Activated naive CD4-positive, alpha-beta T cell treated with anti-CD3 and anti-CD28 coated beads for 36 hours (primary cell): ENCODE measurements at places on chromosomes 5 and 9.

DNA sequence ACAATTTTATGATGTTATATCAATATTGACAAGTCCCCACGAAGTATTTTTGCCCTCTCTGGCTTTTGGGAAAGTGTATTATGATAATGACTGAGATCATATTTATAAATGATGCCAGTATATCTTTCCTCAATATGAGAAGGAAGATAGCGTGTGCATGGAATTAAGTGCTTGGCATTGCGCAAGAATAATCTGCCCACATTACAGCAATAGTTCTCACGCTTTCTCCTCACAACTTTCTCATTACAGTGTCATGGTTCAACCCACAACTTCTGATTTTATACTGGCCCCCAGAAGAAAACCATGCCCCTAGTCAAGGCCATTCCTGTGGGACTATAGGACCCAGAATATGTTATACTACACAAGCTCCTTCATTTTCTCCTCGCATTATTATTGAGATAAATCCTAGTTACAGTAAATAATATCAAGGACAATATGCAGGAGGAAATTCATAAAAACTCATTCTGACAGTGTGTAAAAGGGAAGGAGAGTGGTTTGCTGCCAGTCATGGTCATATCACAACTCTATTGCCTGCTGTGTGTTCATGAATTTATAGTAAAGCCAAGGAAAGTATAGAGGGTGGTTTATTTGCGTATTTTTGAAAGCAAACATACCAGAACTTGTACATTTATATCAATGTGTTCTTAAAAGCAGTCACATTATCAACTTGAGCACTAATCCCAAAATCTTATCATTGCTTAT is 114.1 kb downstream of the PIK3R1 start:
- no peak for DNase-seq

DNA sequence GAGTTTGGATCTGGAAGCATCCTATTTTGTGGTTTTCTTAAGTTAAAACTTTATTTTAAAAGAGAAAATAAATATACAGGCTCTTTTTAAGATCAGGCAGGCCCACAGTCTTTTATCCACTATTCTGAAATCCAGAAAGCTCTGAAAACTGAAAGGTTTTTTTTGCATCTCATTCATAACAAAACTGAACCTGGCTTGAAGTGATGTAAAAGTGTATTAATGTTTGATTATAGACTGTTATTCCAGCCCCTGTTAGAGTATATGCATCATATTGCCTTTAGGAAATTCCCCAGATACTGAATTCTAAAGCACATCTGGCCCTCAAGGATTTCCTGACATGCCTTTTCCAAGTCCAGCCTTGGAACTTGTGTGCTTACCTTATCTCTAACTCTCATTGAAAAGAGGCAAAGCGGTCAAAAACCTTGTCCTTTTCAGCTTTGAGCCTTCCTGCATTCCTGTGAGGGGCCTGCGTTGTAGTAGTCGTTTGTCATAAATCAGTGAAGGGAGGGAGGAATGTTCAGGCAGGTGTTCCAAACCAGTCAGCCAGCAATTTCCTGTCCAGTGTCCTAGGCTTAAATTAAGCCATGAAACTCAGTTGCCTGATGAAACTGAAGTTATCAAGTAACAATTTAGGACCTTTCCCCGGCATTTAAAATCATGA is 110.4 kb downstream of the TLE4 start:
- DNase-seq = no peak

DNA sequence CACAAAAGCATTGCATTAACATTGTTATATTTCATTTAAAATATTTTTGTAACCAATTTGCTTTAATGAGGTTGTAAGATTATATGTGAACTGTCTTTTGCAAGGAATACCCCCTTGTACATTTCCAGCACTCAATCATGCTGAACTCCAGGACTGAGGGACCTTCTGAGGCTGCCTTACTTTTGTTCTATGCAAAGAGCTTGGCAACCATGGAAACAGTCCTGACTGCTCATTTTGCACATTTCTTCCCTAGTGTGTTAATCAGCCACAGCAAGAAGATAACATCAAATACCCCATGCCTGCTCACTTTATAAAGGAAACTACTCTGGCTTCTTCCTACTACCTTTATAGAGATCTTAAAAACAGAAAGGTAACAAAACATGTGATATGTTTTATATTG is 355.6 kb upstream of the IZUMO3 start:
- no peak for DNase-seq

- no peak for DNase-seq
Observed at GRCh38 chr9:92132501-92132900, 17.3 kb upstream of the SPTLC1 start.

- no peak for DNase-seq
Observed at GRCh38 chr9:34862043-34862442, 96.0 kb upstream of the PHF24 start.

DNA sequence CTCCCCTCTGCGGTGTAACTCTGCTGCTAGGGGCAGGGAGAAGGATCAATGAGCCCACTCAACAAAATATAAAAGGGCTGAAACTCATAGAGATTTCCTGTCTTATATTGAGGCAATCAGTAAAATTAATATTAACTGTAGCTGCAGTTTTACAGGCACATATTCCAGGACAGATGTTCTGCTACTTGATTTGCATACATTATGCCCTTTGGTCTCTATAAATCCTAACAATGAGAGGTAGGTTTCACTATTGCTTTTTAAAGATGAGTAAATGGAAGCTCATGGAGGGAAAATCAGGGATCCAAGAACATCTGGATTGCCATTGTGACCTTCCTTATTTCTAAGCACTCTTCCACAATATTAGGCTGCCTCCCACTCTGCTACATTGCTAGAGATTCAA is 23.5 kb upstream of the TRIM32 start:
- DNase-seq = no peak

- DNase-seq = no peak
Observed at GRCh38 chr9:89877051-89878002, 272.5 kb downstream of the GADD45G start.

GRCh38 chr5:103435136-103435889 is 127.3 kb downstream of the NUDT12 start:
- no peak for DNase-seq

- DNase-seq = no peak
Observed at GRCh38 chr5:180558232-180558631, 33.1 kb downstream of the SCGB3A1 start.

DNA sequence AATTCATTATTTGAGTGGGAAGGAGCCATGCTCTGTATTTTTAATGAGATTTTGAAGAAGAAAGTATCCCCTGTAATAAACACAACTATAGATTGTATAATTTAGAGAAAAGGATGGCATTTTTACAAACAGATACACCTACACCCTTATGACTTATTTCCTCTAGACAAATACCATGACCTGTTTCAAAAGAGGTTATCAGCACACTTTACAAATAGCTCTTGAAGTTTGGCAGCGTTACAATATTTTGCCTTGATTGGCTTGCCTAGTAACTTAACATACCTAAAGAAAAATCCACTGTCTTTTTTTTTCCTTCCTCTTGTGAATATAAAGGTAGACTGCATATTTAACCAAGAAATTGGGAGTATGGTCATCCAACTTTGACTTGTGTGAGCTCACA is 28.5 kb upstream of the CETN3 start:
- DNase-seq = no peak

- DNase-seq = no peak
Observed at GRCh38 chr5:76245590-76245989, 157.5 kb upstream of the IQGAP2 start.

DNA sequence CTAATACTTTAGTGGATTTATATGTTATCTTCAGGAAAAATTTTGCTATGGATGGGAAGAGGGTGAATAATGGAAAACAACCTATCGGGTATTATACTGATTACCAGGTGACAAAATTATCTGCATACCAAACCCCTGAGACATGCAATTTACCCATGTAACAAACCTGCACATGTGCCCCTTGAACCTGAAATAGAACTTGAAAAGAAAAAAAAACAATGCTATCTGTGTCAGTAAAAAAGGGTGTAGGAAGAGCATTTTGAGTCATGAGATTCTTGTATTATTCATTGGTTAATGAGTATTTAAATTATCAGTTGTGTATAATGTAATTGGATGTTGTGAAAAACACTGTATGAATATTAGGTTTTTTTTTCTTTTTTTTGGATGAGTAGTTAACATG is 75.4 kb downstream of the PRR16 start:
- DNase-seq = no peak

DNA sequence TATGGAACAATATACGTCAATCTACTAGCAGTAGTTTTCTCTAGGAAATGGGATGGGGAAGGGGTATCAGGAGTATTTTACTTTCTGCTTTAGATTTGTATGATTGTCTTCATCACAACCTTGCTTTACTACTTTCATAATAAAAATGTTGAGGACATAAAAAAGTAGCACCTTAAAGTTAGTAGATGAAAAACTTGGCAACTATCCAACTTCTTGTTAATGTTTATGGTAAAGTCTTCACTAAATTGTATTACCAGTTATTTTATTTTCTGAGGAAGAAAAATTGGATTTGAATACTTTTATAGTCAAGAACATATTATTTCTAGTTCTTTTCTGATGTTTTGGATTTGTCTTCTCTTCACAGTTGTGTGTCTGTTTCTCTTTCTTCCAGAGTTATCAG is 372.1 kb downstream of the ARRDC3 start:
- no peak for DNase-seq

GRCh38 chr5:72605632-72606031 is 98.4 kb upstream of the ZNF366 start:
- no peak for DNase-seq

GRCh38 chr5:136249678-136250266 is 56.8 kb upstream of the SMIM32 start:
- DNase-seq = peak; percentile 23

GRCh38 chr5:74313896-74314295 is 326.6 kb downstream of the ENC1 start:
- no peak for DNase-seq

DNA sequence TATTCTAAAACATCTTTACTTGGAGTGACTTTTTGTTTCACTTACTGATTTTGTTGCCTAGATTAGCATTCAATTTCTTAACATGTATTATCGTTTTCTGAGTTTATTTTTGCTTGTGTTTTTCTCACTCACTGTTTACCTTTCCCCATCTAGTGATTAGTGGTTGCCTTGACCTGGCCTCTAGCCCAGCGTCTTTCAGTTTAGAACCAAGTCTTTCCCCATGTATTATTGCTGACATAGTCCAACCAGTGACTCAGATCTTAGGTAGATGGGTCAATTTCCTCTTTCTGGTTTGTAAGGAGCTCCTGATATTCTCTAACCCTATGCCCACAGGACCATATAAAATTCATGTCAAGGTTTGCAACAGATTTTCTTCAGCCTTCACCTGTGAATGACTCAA is 135.5 kb downstream of the PRR16 start:
- no peak for DNase-seq

GRCh38 chr5:179061025-179061424 is 852 bp downstream of the ZNF354C start:
- no peak for DNase-seq

- DNase-seq = no peak
Observed at GRCh38 chr5:54917323-54917722, 68.1 kb downstream of the ESM1 start.

GRCh38 chr5:166517976-166518375 is 1773.5 kb upstream of the WWC1 start:
- no peak for DNase-seq

- DNase-seq = no peak
Observed at GRCh38 chr5:82387001-82387818, 109.1 kb upstream of the RPS23 start.

GRCh38 chr5:107402434-107403227 is 268.1 kb downstream of the EFNA5 start:
- no peak for DNase-seq

GRCh38 chr5:39092581-39093351 is 18.6 kb upstream of the RICTOR start:
- DNase-seq = no peak

GRCh38 chr5:92779536-92779935 is 801.5 kb downstream of the NR2F1-AS1 start:
- no peak for DNase-seq
